Activated CD8-positive, alpha-beta T cell treated with anti-CD3 and anti-CD28 coated beads, Interleukin-2, amount 10 ng/mL, durations not matched to agents 7 days and 5 days (primary cell): ENCODE measurements at places on chromosomes 3 and 15. TPM values are rescaled to one million over a fixed set of nuclear protein-coding genes. Genes with fewer than 3 reads are reported as not detected.
A peak's percentile ranks its signal among the peaks of the same experiment; 100 is the strongest.

The GOLGA8H gene
- total RNA-seq = not detected

The PCOLCE2 gene
- total RNA-seq = not detected

GRCh38 chr3:104742044-104742443 lies 624.7 kb upstream of the ALCAM start:
- no peak overlapping the region for H3K4me3 ChIP-seq
- no peaks in the 10 kb centered on the region for H3K36me3 ChIP-seq
- no peak overlapping the region for H3K27ac ChIP-seq
- no peak for DNase-seq
- H3K27me3 ChIP-seq = no peaks in the 10 kb centered on the region

The IL17RB gene
- total RNA-seq = 0.31 TPM

- no peak for DNase-seq
- no peaks in the 10 kb centered on the region for H3K4me1 ChIP-seq
- H3K27me3 ChIP-seq = no peaks in the 10 kb centered on the region
- peaks cover 31% of the 10 kb centered on the region for H3K36me3 ChIP-seq
- H3K27ac ChIP-seq = no peak overlapping the region
- no peak overlapping the region for H3K4me3 ChIP-seq
These were observed 347.8 kb downstream of the TBC1D5 start for GRCh38 chr3:17394541-17395155.

DNA sequence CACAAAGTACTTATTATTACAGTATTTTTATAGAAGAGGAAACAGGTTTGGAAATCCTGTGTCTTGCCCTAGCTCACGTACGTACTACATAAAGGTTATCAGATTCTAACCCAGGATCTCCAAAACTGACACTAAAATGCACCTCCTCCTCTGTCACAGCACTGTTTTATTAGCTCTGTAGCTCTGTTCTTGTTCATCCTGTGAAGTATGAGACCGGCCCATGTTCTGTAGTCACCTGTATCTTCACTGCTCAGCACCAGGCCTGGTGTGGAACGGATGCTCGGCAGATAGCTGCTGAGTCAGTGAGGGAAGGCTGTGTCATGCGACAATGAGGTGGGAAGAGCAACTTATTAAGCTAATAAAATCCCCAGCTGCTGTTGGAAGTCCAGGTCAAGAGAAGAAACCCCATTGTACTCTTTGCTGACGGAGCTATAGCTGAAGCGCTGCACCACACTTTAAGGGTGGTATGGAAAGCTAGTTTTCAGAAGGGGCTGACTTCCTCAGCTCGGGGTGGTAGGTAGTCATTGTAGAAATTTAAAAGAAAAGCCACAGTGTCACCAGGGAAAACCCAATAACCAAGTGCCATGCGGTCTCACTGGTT lies 22.8 kb downstream of the BCL2A1 start:
- DNase-seq = no peak
- H3K4me1 ChIP-seq = peaks cover 13% of the 10 kb centered on the region
- no peak overlapping the region for H3K4me3 ChIP-seq
- H3K36me3 ChIP-seq = no peaks in the 10 kb centered on the region
- peaks cover 4% of the 10 kb centered on the region for H3K27me3 ChIP-seq
- peak overlapping the region; percentile 37 for H3K27ac ChIP-seq

GRCh38 chr3:71690341-71690841 lies 34.8 kb downstream of the EIF4E3 start:
- peaks cover 48% of the 10 kb centered on the region for H3K36me3 ChIP-seq
- no peak for DNase-seq
- H3K27ac ChIP-seq = no peak overlapping the region
- H3K27me3 ChIP-seq = no peaks in the 10 kb centered on the region

The FEZF2 gene
- total RNA-seq = not detected

DNA sequence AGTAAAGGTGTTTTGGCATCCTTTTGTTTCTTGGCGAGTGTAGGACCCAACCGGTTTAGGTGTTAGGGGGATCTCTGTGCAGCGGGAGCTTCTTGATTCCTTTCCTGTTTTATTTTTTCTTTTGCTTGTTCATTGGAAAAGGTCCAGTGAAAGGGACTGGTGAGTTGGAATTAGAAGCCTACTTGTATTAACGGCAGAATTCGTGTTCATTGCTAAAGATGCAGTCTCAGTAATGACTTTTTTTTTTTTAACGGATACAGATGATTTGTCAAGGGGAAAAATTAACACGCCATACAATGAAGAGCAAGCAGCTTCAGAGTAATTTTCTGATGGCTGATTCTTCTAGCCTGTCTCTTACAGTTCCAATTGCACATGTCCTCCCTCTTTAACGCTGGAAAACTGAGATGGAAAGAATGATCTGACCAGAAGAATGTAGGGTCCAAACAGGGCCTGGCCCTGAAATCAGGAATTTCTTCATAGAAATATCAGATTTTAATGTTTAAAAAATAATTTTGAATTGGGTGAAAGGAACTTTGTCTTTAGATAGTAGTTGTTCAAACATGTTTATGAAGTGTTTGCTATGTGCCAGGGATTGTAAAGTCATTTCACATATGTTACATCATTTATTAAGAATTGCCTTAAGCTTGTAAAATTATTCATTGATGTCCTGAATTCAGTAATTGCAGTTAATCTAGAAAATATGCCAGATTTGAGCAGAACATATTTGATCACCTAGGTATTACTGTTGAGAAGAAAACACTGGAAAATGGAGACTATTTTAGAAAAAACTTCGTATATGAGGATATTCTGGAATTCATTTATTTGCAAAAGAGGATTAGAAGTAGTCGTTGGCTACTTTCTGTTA lies 1.4 kb downstream of the MAPK6 start:
- H3K4me3 ChIP-seq = peak overlapping the region; percentile 87
- H3K36me3 ChIP-seq = peaks cover 7% of the 10 kb centered on the region
- H3K4me1 ChIP-seq = peaks cover 38% of the 10 kb centered on the region
- H3K27ac ChIP-seq = peak overlapping the region; percentile 91
- peaks cover 4% of the 10 kb centered on the region for H3K27me3 ChIP-seq

DNA sequence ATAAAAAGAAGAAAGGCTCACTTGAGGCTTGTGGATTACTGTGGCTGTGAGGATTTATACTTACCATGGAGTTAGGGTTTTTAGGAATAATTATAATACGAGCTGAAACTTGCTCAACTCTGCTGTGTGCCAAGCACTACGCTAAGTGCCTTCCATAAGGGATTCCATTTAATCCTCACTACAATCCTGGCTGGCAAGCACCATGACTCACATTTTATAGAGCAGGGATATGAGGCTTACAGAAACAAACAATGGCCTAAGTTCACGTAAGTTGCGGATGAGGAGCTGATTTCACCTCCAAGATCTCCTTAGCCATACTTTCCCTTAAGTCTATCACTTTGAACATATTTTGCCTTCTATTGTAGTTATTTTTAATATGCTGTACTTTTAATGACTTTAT lies 43.9 kb upstream of the ARL8B start:
- H3K36me3 ChIP-seq = no peaks in the 10 kb centered on the region
- no peaks in the 10 kb centered on the region for H3K4me1 ChIP-seq
- peaks cover 7% of the 10 kb centered on the region for H3K27me3 ChIP-seq
- no peak overlapping the region for H3K4me3 ChIP-seq

DNA sequence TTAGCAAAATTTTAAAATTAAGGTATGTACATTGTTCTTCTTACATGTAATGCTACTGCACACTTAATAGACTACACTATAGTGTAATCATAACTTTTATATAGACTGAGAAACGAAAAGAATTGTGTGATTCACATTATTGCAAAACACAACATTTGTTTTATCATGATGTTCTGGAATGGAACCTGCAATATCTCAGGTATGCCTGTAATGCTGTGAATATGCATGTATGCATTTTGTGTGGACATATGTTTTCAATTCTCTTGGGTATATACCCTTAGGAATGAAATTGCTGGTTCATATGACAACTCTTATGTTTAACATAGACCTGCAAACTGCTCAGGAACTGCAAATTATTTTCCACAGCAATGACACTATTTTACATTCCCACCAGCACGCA lies 38.6 kb upstream of the TJP1 start:
- no peaks in the 10 kb centered on the region for H3K36me3 ChIP-seq
- H3K4me3 ChIP-seq = no peak overlapping the region

The SEMA3B gene
- 0.84 TPM for total RNA-seq

The CAMK2N2 gene
- not detected for total RNA-seq

GRCh38 chr15:52185151-52185561 lies 6.0 kb downstream of the GNB5 start:
- no peaks in the 10 kb centered on the region for H3K36me3 ChIP-seq
- no peak overlapping the region for H3K4me3 ChIP-seq
- H3K27me3 ChIP-seq = no peaks in the 10 kb centered on the region
- H3K4me1 ChIP-seq = peaks cover 19% of the 10 kb centered on the region
- H3K27ac ChIP-seq = no peak overlapping the region
- DNase-seq = no peak

The GOLGA8R gene
- total RNA-seq = 12.1 TPM

GRCh38 chr3:122427857-122428471 lies 12.1 kb upstream of the WDR5B start:
- no peak for DNase-seq
- H3K36me3 ChIP-seq = peaks cover 64% of the 10 kb centered on the region
- H3K4me3 ChIP-seq = no peak overlapping the region
- H3K27ac ChIP-seq = no peak overlapping the region
- H3K4me1 ChIP-seq = peaks cover 2% of the 10 kb centered on the region
- no peaks in the 10 kb centered on the region for H3K27me3 ChIP-seq

DNA sequence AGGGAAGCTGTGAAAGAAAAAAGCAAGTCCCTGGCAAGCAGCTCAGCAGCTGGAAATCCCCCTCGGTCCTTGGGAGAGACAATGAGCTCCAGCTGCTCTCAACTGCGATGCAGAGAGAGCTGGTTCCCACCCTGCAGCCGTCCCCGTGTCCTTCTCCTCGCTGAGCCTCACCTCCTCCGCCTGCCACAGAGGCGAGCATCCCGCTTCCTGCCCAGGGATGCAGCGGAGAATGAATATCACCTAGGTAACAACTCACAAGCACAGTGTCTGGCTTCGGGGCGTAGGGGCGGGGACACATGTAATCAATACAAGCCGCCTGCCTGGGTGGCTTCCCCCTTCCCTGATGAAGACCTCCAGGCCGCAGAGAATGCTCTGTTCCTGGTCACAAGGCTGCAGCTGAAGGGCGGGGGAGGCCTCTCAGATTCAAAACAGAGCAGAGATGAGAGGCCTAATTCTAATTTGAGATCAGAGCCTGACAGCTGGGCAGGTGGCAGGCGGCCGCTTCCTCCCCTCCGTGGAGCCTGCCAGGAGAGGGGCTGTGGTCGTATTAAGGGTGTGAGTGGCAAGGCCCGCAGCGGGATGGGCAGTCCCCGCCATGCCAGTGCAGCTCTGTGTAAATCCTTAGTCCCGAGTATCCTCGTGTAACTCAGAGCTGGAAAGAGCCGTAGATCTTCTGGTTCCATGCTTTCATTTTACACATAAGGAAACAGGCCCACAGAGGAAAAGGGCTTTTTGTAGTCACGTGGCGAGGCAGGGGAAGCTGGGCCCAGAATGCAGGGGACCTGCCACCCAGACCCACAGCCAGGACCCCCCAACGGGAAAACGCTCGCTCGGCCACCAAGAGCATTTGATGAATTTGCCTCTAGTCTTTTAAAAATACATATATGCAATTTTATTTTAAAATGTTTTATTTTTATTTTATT lies 24.3 kb downstream of the ZDHHC19 start:
- DNase-seq = no peak
- no peaks in the 10 kb centered on the region for H3K36me3 ChIP-seq
- peak overlapping the region; percentile 81 for H3K27ac ChIP-seq
- H3K4me1 ChIP-seq = peaks cover 43% of the 10 kb centered on the region
- peak overlapping the region; percentile 26 for H3K4me3 ChIP-seq
- H3K27me3 ChIP-seq = no peaks in the 10 kb centered on the region

DNA sequence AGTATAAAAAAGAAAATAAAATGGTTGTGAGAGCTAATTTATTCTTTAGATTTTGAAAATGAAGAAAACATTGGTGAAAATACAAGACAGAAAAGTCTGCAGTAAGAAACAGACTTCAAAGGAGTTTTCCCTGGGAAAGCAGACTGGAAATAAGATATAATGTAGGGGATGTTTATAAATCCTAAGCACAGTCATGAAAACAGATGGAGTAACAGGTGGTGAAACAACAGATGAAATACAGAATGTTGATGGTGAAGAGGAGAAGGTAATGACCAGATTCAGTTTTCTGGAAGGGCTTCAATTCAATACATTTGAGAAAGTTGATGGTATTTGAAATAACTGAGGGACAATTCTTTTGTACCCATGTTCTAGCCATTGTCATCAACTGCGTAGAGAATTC lies 353.9 kb downstream of the CHL1 start:
- no peaks in the 10 kb centered on the region for H3K4me1 ChIP-seq
- no peak for DNase-seq
- no peak overlapping the region for H3K4me3 ChIP-seq
- no peak overlapping the region for H3K27ac ChIP-seq

- no peak overlapping the region for H3K4me3 ChIP-seq
- H3K4me1 ChIP-seq = peaks cover 8% of the 10 kb centered on the region
- no peak overlapping the region for H3K27ac ChIP-seq
- no peaks in the 10 kb centered on the region for H3K36me3 ChIP-seq
These were observed 207.2 kb upstream of the TPM1 start for GRCh38 chr15:62835351-62835750.

DNA sequence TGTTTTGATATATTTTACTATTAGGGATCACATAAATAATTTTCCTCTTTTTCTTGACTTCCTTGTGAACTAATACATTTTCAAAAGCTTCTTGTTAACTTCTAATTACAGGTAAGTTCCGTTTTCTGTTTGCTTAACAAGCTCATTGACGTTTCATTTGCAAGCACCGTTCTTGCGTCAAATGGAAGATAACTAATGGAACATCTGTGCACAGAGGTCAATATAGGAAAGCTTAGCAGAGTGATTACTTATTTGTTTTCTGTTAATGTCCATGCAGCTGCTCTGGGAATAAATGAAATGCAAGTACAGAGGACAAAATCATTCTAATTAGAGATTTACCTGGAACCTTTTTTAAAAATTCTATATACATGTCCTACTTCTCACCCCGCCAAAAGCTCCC lies 115.5 kb upstream of the C2CD4B start:
- H3K36me3 ChIP-seq = no peaks in the 10 kb centered on the region
- no peaks in the 10 kb centered on the region for H3K4me1 ChIP-seq
- H3K27ac ChIP-seq = no peak overlapping the region

The MYH15 gene
- 0.13 TPM for total RNA-seq

GRCh38 chr3:102207151-102207571 lies 227.7 kb upstream of the ZPLD1 start:
- no peaks in the 10 kb centered on the region for H3K36me3 ChIP-seq
- DNase-seq = no peak
- peaks cover 2% of the 10 kb centered on the region for H3K27me3 ChIP-seq
- no peak overlapping the region for H3K4me3 ChIP-seq

DNA sequence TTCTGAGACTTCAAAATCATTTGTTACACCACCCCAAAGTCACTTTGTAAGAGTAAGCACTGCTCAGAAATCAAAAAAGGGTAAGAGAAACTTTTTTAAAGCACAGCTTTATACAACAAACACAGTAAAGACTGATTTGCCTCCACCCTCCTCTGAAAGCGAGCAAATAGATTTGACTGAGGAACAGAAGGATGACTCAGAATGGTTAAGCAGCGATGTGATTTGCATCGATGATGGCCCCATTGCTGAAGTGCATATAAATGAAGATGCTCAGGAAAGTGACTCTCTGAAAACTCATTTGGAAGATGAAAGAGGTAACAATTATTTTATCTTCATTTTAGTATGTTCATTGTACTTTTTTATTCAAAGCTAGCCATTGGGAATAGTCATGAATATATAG lies 32.6 kb downstream of the BLM start:
- peaks cover 16% of the 10 kb centered on the region for H3K4me1 ChIP-seq
- no peak overlapping the region for H3K27ac ChIP-seq
- H3K36me3 ChIP-seq = peaks cover 55% of the 10 kb centered on the region

- H3K36me3 ChIP-seq = no peaks in the 10 kb centered on the region
- no peak overlapping the region for H3K27ac ChIP-seq
- peaks cover 7% of the 10 kb centered on the region for H3K27me3 ChIP-seq
- no peak overlapping the region for H3K4me3 ChIP-seq
- H3K4me1 ChIP-seq = no peaks in the 10 kb centered on the region
These were observed 47.8 kb downstream of the SLC30A4 start for GRCh38 chr15:45474799-45475198.
